ENCODE measurements at places on chromosomes 7 and 10. TPM values are rescaled to one million over a fixed set of nuclear protein-coding genes. Genes with fewer than 3 reads are reported as not detected.

The AGBL3 gene
- 4.4 TPM for polyA plus RNA-seq

The MRLN gene
- 0.33 TPM for polyA plus RNA-seq

The LRRC72 gene
- not detected for polyA plus RNA-seq

The CCDC126 gene
- polyA plus RNA-seq, result 24.6 TPM

DNA sequence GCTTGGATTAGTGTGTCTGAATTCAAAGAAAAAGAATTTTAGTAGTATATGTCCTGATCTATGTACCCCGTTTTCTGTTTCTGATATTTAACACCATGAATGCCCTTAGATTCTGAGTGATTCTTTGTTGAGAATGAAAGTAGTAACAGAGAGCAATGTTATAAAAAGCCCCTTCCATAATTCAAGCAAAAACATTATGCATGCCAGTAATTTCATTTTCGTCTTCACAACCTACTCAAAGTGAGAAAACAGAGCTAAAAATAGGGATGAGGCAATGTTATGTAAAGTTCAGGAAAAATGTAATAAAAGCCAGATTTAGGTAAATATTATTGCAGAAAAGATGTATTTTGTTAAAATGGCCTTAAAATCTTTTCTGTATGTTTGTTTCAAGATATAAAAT is 28.1 kb downstream of the PTPRZ1 start:
- DNase-seq, result no peak

GRCh38 chr7:129612112-129613015 is 844 bp downstream of the NRF1 start:
- peak; percentile 73 for DNase-seq

The KCNH2 gene
- polyA plus RNA-seq, result 8.1 TPM

GRCh38 chr10:18201877-18202276 is 61.7 kb downstream of the CACNB2 start:
- no peak for DNase-seq

The CNPY1 gene
- polyA plus RNA-seq, result not detected

The CTAGE8 gene
- 11.2 TPM for polyA plus RNA-seq
